ENCODE measurements at places on chromosomes 16 and 17.

DNA sequence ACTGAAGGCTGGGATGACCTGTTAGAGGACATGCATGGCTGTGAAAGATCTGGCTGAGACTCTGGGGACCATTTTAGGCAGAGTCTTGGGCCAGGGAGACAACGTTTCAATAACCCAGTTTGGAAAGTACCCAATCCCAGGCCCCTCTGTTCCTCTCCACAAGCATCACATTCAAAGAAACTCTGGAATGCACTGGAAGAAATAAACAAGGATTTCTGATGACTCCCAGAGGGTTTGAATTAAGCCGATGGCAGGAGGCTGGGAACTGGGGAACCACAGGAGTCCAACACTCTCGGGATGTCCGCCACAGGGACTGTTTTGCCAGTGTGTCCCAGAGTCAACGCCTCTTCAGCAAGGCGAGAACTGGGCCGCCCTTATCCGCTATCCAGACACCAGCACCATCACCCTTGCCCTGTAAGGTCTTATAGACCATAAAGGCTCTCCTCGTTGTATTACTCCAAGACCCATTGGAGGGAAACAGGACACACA is 3.3 kb downstream of the PMP22 start:
- DNase-seq: no peak

DNA sequence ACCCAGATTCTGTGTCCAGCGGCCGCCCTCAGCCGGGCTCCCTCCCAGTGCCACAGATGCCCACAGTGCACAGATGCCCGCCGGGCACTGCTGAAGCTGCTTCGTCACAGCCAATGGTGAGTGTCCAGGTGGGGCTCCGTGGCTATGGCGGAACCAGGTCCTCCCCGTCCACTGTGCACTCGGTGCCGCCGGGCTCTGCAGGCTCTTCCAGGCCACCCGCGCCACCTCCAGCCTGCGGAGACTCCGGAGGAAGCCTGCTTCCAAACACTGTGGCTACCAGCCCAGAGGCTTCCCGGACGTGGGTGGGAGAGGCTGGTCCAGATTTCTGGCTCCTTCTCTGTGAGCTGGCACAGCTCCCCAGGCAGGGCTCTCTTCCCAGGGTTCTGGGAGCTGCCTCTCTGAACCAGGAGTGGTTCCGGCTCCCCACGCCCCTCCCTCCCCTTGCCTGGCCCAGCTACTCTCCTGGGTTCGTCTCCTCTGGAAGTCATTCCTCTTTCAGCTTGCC is 2.8 kb upstream of the PYCR1 start:
- DNase-seq: no peak

DNA sequence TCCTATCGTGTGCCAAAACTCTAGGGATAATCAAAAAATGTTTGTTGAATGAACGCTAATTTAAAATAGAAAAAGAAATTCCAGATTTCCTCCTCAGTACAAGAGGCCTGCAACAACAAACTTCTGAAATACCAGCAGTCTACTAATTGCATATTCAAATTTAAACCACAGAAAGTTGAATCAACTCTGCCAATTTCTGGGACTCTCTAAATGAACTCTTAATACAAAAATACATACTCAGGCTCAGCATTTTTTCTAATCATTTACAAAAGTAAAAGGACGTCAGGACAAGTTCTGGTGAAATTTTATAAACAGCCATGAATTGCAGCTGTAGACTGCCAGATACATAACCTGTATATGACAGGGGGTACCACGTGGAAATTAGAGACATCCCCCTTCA is 49.0 kb downstream of the KANSL1 start:
- no peak for DNase-seq

GRCh38 chr16:11328172-11329070 is 16.8 kb upstream of the RMI2 start:
- peak; percentile 50 for DNase-seq

GRCh38 chr17:49209061-49209571 is 1.3 kb downstream of the GNGT2 start:
- DNase-seq: no peak

- DNase-seq: no peak
Observed at GRCh38 chr17:32269377-32269776, 3.7 kb downstream of the RHBDL3 start.

DNA sequence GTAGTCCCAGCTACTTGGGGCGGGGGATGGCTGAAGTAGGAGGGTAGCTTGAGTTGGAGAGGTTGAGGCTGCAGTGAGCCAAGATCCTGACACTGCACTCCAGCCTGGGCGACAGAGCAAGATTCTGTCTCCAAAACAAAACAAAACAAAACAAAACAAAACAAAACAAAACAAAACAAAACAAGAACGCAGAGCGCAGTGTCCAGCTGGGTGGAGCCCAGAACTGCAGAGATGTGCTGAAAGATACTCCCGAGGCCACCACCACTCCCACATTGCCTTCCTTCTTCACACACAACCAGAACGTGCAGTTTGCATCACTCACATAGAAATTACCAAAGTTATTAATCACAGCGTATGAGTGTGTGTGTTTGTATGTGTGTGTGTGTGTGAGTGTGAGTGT is 222.9 kb upstream of the ASIC2 start:
- DNase-seq: no peak

- no peak for DNase-seq
Observed at GRCh38 chr16:50763211-50763610, 21.3 kb downstream of the CYLD start.

DNA sequence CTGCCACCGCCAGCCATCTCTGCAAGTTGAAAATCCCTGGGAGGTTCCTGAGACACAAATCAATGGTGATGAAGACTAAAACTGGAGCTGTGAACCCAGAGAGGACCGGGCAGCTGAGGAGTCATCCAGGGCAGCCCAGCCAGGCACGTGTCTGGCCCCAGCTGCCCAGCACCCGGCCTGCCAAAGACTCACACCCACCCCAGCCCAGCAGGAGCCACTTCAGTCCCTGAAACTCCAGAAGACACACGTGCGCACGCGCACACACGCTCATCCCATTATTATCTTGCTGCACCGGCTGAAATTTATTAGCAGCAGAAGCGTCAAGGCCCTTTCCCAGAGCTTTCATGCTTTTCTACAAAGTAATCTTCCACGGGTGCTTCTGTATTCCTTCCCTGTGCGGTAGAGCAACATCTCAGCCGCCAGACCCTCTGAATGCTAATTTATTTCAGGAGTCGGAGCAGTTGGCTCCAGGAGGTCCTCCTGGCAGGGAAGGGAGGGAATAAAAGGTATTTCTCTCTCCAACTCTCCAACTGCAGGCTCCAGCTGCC is 59.8 kb upstream of the RBFOX3 start:
- DNase-seq: no peak

DNA sequence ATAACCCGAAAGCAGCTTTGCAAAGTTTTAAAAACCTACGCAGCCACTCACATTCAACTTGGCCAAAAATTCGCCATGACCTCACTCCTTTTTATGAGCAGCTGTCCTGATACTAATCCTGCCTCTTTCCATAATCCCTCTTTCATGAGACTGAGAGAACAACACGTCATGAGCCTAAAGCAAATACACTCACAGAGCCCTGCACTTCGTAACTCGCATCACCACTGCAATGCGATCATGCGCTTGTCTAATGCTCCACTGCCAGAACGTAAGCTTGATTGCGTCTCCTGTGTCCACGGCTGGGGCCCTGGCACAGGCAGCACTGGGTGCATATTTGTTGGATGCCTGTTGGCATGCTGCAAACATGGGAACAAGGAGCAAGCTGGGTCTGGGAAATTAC is 36.2 kb downstream of the CDRT4 start:
- DNase-seq: no peak

- DNase-seq: no peak
Observed at GRCh38 chr16:79177018-79177417, 423.5 kb downstream of the MAF start.

- DNase-seq: no peak
Observed at GRCh38 chr16:9436175-9436574, 344.7 kb downstream of the HAPSTR1 start.

- DNase-seq: no peak
Observed at GRCh38 chr17:61662186-61662585, 71.2 kb upstream of the NACA2 start.

DNA sequence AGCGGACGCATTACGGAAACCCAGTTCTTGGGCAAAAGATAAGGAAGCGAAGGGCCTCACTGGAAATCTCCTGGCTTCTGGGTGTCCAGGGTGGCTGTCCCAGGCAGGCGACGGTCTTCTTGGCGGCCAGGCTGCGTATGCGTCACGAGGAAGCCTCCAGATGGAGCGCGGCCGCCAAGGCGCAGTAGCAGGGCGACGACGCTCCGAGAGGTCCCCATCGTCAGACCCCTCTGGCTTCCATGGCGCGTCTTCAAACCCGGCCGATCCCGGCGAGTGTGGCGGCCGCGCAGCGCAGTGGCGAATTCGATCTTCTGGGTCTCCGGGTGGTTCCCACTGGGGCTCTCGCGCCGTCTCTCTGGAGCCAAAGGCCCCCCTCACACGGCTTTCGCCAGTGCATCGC is 13.8 kb upstream of the ANKRD40CL start:
- no peak for DNase-seq

- DNase-seq: no peak
Observed at GRCh38 chr16:11871193-11871592, 19.9 kb upstream of the RSL1D1 start.

GRCh38 chr17:39867084-39867879 is 720 bp upstream of the ZPBP2 start:
- no peak for DNase-seq

DNA sequence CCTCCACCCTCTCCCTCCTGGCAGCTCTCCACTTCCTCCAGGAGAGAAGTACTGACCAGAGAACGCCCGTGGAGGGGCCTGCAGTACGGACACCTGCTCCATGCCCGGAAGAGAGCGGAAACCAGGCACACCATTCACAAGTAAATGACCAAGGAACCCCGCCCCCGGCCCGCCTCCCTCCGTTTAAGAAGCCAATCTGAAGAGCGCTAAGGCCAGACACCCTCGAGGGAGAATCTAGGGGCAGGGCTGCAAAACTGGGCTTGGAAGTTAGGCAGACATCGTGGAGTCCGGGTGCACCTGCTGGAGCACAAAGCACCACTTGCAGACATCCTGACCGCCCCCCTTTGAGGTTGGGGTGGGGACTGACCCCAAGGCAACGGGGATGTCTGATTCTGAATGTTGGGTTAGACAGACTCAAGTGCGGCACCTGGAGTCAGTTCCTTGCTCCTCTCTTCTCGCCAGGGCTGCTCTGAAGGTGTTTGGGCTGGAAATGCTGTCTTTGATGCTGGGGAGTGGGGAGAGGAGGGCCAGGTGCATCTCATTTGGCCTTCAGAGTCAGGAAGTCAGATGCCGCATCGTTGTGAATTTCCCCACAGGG is 964 bp upstream of the FAAP100 start:
- DNase-seq: peak; percentile 69

GRCh38 chr17:29111816-29112499 is 68.2 kb downstream of the MYO18A start:
- no peak for DNase-seq

DNA sequence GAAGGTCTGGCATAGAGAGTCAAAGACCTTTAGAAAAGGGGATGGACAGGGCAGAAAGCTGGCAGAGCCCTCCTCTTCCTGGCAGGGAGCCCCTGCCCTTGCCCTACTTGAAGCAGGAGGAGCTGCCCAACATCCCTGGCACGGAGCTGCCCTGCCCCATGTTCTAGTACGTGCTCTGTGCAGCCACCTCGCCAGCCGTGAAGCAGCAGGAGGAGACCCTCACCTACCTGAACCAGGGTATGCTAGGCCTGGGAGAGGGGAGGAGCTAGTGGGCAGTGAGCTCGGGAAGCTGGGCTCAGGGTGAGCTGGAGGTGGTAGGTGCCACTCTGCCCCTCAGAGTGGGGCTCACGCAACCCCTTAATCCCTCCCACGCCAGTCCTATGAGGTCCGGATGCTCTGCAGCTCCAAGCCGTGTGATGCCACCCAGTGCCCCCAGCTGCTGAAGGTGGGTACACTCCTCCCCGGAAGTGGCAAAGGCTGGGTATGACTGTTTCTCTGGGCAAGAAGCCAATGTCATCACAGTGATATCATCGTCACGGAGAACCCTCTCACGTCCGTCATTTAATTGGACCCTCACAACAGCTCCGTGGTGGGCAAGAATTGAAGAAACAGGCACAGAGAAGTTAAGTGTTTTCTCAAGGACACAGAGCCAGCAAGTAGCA is 12.7 kb upstream of the STAC2 start:
- DNase-seq: no peak

GRCh38 chr16:4295581-4295980 is 20.3 kb upstream of the GLIS2 start:
- no peak for DNase-seq
